NCI-H2171 (cell line): ENCODE measurements at places on chromosomes 6 and 20.

DNA sequence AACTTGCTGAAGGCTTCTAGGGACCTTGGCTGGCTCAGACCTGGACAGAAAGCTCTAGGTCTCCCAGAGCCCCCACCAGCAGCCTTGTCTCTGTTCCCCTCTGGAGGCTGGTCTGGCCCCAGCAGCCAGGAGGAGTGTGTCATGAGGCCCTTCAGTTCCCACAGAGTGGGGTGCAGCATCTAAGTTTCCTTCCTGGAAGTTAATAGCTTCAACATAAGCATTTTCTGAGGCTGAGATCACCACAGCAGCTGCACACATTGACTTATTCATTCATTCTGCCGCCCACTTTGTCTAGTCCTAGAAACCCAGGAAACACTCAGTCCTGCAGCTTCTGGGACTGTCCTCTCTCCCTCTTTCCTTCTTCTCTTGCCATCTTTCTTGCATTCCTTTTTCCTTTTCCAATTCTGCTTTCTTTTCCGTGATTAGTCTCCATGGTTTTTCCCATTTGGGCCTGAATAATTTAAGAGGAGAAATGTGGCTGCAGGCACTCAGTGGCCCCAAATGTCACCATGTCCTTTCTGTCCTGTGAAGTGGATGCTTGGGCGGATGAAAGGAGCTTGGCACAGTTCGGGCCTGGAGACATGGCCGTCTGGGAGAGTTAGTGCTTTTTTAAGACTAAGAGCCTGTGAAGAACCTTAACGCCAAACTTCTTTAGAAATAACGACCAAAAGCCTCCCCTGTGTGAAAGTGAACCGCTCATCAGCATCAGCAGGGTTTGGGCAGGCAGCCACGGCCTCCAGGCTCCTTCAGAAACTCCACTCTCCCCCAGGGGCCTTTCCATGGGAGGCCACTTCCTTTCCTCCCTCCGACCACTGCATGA, 31.0 kb upstream of the PCMTD2 start:
- no peak for DNase-seq

DNA sequence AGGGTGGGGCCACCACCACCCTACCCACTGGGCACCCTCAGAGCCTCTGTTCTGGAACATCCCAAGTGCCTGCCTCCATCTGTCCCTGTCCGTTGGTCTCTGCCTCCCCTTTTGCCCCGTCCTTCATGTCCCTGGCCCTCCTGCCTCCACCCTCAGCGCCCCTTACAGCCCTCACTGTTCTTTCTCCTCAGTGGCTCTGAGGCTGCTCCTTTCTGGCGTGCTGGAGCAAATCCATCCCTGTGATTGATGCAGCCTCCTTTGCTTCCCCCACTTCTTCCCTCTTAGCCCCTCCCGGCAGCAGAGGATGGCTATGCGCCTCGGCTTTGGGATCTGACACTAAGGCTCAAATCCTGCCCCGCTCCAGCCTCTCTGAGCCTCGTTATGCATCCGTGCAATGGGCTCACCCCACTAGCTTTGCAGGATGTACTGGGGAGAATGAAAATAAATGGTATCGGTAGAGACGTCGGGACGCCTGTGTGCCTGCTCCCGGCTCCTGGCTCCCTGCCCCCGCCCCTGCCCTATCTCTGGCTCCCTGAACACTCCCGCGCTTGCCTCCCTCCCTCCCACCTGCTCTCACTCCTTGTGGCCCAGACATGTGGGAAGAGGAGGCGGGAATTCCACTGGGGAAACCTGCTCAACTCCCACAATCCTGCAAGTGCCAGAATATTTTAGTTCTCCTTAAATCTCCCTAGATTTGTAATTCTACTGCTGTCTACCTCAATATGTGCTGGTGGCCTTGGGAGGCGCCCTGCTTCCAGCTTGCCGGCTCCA, 13.1 kb downstream of the VSTM2L start:
- peak; percentile 93 for DNase-seq

DNA sequence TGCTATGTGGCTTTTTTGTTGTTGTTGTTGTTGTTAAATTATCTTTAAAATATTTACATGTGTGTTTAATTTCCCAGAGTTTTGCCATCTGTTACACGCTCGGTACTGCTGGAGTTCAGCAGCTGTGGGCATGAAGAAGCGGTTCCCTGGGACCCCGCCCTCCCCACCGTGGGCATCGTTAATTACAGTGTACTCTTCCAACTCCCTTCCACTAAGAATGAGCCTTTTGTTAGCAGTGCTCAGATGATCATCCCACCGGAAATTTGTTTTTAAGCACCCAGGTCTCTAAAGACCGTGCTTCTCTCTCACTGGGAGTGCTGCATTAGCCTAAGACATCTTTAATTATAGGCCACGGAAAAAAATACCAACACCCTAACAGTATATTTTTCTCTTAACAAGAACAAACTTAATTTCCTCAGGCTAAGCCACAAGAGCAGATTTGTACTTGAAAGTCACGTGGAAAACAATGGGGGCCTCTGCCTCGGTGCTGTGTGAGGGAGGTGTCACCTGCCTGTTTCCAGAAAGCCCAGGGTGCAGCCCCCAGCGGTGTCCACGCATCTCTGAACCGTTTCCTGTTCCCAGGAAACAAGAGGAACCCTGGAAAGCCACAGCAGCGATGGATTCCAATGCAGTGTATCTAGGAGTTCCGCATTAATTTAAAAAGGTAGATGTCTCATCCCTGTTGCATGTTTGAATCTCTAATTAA, 113.3 kb upstream of the FRMD1 start:
- peak; percentile 17 for DNase-seq

GRCh38 chr20:3935956-3936340, 46.8 kb downstream of the PANK2 start:
- peak; percentile 34 for DNase-seq

DNA sequence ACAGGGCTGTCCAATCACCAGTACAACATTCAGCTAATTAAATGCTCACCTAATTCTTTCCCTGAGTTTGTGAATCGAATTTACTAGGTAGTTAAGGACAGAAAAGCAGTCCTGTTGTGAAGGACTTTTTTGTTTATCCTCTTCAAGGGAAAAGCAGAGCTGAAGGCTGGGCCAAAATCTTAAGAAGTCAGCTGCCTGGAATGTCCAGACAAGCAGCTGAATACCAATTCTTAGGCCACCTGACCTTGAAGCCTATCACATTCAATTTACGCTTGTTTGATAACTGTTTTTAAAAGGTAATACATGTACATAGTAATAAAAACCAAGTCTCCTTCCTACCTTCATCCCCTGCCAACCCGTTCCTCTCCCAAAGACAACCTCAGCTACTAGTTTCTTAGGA, 56.4 kb downstream of the UQCC1 start:
- DNase-seq = no peak

DNA sequence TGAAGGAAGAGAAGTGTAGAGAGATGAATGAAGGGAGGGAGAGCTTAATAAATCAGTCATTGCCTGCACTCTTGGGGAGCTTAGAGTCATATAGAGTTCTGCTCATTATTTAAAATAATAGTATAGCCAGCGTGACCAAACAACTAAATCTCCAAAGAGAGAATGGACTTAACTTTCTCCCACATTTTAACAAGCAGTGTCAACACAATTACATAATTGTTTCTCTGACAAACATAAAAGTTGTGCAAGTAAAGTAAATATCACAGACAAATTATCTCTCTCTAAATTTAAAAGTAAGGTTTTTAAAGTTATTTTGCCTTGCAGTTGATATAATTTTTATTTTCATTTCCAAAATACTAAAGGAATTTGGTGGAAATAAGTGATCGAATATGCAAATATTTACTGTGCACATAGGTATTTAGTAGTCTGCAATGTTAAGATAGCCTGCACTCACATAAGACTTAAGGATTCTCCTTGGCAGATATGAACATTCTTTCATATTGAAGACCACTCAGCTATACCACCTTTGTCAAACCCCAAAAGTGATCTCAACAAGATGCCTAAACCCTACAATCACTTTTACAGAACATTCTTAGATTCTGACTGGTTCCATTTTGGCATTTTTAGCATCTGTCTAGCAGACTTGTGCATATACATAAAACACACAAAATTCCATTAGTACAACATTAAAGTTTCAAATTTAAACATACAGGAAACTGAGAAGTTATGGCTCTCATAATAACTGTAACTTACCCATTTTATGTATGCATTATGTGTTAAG, 67.7 kb downstream of the KIF6 start:
- DNase-seq = no peak
